Stimulated activated CD8-positive, alpha-beta memory T cell treated with anti-CD3 and anti-CD28 coated beads, Interleukin-2, amount 100 ng/mL, for 1 hour (primary cell): ENCODE measurements at places on chromosomes 13 and 19.

- no peak for DNase-seq
Observed at GRCh38 chr19:55471266-55471665, 5.2 kb upstream of the ZNF628 start.

- DNase-seq: no peak
Observed at GRCh38 chr19:38505958-38506357, 72.5 kb downstream of the RYR1 start.

DNA sequence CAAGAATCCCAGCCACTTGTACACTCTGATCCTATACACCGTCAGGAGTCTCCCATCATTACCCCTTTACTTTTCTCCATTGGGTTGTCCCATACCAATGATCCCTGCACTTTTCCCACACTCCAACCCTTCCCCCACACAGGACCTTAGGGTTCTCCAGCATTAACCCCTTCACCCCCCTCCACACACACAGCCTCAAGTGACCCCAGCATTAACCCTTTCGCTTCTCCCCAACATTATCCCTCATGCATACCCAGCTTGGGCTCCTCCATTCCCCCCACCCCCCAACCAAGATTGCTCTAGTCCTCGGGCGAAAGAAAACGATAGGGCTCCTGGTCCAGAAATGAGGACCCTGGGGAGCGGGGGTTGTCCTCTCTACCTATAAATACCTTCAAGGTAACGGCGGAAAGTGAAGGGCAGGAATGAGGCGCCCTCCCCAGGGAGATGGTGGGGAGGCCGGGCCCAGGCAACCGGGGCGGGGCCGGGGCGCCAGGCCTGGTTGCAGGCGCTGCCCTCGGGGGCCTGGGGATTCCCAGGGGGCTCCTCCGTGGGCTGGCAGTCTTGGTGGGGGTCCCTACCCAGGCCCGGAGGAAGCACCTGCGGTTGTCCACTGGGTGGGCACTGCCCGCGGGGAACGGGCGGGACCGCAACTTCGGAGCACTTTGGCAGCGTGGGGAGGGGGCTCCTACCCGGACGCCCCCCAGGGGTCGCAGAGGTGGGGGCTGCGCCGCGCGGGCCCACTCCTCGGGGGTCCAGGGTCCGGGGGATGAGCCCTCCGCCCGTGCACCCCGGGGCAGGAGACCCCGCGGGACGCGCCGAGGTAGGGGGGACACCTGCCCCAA, 757 bp downstream of the WIZ start:
- no peak for DNase-seq

DNA sequence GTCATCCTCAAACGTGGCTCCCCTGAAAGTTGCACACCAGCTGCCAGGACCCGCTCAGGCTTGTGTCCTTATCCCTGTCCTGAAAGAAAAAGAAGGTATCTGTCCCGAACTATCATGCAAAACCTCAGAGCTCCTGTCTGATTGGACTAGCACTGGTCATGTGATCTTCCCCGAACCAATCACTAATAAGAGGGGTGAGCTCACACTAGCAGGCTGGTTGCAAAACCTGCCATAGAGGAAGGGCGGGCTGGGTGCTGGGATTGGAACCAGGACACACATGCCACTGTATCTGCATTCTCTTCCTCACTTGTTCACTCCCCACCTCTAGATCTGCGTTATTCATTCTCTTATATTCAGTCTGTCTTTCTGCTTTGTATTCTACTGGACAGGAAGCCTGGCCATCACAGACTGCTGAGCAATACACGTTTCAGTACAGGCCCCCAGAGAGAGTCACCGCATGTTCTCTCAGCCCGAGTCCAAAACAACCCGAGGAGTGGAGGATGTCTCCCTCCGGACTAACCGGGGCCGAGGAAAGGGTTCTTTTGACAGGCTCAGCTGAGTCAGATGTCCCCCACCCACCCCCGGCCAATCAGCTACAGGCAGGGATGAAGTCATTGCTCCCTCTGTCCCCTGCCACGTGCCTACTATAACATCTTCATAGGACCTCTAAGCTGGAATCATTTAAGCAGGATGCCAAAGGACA, 97.7 kb downstream of the SIPA1L3 start:
- no peak for DNase-seq

DNA sequence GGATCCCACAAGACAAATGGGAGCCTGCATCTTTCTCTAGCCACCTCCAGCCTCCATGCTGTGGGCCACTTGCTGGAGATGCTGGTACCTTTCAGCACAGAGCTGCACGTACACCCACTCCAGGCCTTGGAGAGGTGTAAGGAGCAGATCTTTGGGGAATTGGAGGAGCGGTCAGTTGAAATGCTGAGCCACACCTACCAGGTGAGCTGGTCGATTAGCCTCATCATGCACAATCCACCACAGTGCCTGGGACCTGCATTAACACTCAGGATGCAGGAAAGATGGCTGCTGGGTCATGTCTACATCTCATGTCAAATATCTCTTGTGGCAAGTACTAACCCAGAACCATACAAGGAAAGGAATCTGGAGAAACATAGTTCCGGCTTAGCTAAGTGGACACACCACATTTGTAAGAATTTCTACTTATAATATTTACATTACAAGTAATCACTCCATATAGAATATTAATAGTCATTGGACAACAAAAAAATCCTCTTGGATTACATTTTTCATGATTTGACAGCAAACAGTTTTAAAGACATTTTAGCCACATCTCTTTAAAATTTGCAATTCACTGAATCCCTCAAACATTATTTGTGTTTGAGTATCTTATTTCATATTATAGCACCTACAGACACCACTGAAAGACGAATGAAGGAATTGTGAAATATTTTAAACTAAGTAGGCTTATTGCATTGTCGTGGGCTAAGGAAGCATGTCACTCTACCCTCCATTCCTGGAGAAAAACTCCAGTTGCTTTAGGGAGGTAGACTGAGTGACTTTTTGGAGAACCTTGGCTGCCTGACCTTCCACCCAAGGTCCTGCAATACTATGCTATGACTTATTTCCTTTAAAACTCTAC, 21.8 kb upstream of the MBNL2 start:
- no peak for DNase-seq

DNA sequence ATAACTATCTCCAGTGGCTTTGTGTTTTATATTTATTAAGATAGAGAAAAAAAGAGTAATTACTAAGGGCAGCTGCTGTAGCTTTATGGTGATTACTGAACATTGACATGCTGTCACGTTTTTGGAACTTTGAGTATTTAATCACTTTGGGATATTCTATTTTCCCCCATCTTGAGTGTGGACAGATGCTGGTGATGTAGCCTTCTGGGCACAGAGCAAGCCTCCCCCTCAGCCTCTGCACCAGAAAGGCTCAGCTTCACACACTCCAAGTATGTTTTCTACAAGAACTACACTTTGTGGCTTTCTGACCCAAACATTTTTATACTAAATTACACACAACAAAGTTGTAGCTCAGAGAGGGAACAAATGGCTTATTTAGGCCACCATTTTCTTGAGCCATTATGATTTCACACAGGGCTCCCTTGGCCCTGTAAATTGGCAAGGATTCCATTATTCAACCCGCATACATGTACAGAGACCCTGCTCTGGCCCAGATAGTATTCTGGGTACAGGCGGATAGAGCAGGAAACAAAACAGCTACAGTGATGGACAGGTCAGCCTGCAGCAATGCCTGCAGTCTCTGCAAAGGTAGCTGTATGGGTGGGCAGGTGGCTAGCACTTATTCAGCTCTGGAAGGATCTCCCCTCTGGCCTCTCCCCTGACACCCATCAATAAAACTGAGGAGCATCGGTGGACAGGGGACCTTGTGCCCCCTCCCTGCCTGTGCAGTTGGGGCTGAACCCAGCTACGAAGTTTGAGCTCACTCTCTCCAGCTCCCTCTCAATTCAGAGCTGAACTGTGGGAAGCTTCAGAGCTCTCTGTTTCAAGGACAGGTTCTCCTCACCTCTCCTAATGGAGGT, 1.3 kb downstream of the ALOX5AP start:
- no peak for DNase-seq

DNA sequence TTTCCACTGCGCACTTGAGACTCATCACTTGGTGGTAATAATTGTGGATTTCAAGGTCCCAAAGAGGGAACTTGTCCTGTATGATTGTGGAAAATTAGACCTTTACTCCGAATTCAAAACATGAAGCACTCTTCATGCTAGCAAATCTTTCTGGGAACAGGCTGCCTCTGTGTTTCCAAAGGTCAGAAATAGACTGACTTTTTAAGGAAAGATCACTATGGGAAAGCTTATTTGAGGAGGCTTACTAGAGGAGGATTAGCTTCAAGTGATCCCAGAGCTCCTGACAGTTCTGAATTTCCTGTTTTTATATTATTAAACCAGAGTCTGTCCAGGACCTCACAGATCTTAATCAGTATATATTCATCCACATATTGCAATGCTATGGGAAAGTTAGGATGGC, 5.5 kb downstream of the WDFY2 start:
- DNase-seq: no peak

GRCh38 chr19:16252459-16253205, 54.9 kb downstream of the AP1M1 start:
- DNase-seq: no peak

GRCh38 chr13:21686751-21687391, 16.0 kb downstream of the FGF9 start:
- DNase-seq: no peak

GRCh38 chr19:4064149-4064495, 2.6 kb downstream of the ZBTB7A start:
- DNase-seq: no peak

DNA sequence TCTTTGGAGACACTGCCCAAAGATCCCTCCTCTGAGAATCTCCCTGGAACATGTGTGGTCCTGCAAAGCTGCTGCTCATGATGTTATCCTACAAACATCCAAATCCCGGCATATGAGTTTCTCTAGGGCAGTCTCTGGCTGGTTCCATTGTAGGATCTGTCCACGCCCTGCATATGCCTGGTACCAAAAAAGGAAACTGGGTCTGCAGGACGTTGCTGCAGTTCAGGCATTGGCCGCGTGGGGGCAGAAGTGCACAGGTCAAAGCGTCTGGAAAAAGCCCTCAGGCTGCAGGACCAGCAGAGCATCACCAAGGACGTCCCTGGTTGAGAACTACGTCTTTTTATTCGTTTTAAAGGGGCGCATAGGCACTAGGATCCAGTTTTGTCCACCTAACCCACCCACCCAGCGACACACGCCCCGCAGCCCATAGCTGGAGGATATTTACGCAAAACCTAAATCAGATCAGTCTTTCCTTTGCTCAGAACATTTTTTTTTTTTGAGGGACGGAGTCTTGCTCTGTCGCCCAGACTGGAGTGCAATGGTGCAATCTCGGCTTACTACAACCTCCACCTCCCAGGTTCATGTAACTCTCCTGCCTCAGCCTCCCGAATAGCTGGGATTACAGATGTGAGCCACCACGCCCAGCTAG, 12.9 kb upstream of the ZNF564 start:
- DNase-seq: peak; percentile 84

GRCh38 chr19:47531640-47532387, 17.0 kb upstream of the NAPA start:
- no peak for DNase-seq

DNA sequence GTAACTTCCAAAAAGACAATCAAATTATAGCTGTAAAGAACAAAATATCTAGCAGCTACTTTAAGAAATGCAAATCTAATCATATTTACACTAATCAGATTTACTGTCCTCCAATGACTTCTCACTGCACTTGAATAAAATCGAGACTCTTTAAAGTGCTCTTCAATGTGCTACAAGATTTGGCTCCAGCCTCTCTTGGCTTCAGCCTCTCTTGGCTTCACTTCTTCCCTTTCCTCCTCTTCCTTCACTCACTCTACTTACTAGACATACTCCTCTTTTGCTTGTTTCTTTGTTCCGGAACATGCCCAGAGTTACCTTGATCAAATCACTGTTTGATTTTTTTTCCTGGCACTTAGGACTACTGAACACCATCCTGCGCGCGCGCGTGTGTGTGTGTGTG, 495.4 kb downstream of the LMO7 start:
- DNase-seq: no peak

- DNase-seq: no peak
Observed at GRCh38 chr13:28659621-28659970, 666 bp downstream of the POMP start.

- DNase-seq: no peak
Observed at GRCh38 chr13:38804536-38804935, 117.7 kb downstream of the FREM2 start.

DNA sequence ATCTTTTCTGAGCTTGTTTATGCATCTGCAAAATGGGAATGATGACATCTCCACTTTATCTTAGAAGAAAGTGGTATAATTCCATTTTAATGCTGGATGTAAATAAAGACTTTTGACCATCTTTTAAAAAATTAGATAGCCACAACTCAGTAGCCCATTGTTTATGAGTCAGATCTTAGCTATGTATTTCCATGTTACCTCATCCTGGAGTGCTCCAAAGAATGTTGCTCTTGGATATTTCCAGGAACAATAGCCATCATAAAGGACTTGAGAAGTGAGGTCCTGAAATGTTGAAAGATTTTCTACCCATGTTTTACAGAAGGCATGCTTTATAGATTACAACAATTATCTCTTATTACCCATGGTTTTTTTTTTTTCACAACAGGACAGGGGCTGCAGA, 229.3 kb upstream of the EDNRB start:
- no peak for DNase-seq

GRCh38 chr19:55341171-55341588, 1.5 kb downstream of the KMT5C start:
- peak; percentile 19 for DNase-seq

- DNase-seq: no peak
Observed at GRCh38 chr13:27969082-27969865, at the start of gene CDX2. CDX2 (minus strand) TSS chr13:27969315; CDS start chr13:27969006, 309 bp downstream.

DNA sequence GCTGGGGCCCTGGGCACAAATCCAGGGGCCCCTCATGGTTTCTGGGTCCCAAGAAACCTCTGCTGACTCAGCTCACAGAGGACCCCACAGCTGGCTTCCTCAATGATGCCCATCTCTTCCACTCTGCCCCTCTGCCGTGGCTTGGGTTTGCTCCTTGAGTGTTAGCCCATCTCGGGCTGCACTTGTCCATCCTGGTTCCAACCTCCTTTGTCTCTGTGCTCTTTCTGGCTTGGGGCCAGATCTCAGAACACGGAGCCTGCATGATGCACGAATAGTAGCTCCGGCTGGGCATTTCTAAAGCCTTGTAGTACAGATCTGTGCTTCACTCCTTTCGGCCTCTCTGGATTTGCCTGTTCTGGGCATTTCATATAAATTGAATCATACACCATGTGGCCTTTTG, 53.8 kb downstream of the F2RL3 start:
- no peak for DNase-seq

DNA sequence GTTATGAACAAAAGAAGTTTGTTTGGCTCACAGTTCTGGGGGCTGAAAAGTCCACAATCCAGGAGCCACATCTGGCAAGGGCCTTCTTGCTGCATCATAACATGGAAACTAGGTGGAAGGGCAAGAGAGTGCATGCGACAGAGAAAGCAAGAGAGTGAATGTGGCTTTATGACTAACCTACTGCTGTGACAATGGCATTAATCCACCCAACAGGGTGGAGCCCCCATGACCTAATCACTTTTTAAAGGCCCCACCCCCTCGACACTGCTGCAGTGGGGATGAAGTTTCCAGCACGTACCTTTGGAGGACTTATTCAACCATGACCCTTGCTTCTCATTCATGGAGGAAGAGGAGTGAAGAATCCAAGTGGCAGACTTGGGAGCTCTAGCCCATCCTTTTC, 30.0 kb upstream of the RFXAP start:
- DNase-seq: no peak
